Osteocyte (in vitro differentiated cells): ENCODE measurements at places on chromosomes 2 and 18.

- DNase-seq, result no peak
Measured at GRCh38 chr2:109466674-109467575, 146.8 kb downstream of the SEPTIN10 start.

GRCh38 chr18:9244376-9244775 lies 90.2 kb upstream of the TWSG1 start:
- no peak for DNase-seq

GRCh38 chr18:70506511-70506910 lies 217.7 kb downstream of the SOCS6 start:
- no peak for DNase-seq

DNA sequence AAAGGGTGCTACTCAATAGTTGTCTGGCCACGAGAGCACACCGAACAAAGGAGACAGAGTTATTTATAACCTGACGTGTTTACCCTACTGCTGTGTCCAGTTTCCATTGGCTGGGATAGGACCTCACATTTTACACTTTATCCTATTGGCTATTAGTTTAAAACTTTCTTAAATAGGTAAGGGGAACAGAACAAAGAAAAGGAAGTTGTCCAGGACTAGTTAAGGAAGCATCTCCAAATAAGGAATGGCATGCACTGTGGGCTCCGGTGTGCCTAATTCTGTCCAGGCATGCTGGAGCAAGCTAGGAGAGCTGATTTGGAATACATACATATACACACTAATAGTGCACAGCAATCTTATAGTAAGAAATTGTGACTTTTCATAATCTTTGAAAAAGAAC lies 72.2 kb downstream of the CAB39 start:
- no peak for DNase-seq

GRCh38 chr2:80459028-80459427 lies 154.5 kb upstream of the LRRTM1 start:
- DNase-seq, result no peak

DNA sequence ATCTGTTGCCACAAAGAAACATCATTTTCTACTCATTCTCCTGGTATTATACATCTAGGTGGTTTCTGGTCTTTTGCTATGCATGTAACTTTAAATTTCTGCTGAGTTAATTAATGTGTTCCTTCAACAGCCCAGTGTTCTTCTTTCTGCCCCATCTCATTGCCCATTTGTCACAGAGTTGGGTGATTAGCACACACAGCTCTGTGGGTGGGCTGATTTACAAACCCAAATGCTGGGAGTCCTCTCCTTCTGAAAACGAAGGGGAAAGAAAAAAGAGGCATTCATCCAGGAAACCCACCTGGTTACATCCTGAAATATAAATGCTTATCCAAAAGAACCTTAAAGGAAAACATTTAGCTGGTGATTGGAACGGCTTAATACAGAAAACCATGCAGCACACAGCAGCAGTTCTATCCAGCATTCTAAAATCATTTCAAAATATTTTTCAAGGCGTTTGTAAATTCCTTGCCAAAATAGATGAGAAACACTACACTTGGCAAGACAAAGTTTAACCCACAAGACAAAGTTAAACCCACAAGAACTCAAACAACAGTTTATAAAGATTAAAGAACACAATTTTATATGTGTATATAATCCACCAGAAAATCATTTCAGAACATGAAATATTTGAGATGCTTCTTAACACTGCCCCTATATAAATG lies 177.9 kb downstream of the ANTXR1 start:
- no peak for DNase-seq

GRCh38 chr2:198916548-198917080 lies 541.1 kb downstream of the SATB2 start:
- DNase-seq, result no peak

DNA sequence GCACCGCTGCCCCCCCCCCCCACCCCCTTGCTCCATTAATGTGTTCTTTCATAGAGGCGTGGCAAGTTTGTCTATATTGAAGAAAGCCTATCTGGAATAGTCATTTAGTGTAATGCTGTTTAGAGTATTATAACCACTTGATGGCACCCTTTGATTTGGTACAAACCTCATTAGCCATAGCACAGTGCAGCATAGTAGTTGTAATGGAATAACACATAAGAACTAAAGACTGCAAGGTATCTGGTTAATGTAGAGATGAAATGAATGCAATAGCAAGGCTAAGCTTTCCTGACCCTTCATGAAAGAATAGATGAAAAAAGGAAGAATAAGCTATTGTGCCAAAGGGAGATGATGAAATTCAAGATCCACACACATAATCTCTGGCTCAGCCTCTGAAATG lies 81.9 kb downstream of the EHBP1 start:
- no peak for DNase-seq

DNA sequence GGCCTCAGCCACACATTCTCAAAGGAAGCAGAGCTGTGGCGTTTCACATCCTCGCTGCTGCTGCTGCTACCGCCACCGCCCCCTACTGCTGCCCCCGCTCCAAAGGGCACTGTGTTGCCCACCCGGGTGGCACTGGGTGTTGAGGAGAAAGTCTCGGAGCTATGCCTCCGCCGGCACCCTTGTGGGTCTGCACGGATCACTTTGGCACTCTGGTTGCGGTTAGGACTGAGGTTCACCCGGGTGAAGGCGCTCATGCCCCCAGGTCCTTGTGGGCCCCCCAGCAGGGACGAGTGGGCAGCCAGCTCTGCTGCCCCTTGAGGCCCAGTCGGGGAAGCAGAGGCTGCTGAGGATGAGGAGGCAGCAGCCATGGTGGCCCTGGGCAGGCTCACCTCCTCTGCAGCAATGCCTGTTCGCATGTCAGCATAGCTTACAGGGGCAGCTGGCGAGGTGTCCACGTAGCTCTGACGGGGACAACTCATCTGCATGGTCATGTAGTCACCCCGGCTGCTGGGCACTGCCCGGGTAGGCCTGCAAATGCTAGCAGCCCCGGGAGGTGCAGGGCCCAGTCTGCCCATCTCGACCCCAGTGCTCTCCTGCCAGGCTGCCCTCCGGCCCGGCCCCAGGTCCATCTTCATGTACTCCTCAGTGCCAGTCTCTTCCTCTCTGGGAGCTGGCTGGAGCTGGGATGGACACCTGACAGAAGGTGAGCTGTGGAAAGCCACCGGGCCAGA lies 4.2 kb downstream of the IRS1 start:
- no peak for DNase-seq

GRCh38 chr2:125471963-125472362 lies 1184.0 kb upstream of the GYPC start:
- no peak for DNase-seq
